ENCODE measurements at places on chromosomes 4 and X. TPM values are rescaled to one million over a fixed set of nuclear protein-coding genes. Genes with fewer than 3 reads are reported as not detected.

DNA sequence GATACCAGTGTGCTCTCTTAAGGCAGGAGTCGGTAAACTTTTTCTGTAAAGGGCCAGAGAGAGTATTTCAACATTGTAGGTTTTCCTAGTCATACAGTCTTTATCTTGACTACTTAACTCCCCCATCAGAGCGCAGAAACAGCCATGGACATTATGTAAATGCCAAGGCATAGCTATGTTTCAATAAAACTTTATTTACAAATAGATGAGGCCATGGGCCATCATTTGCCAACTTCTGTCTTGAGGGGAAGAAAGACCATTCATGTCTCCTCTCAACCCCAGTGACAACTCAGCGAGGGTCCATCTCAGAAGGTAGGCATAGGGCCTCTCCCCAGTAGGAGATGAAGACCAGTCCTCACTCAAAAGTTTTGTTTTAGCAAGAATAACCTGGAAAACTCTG, 301.3 kb downstream of the FBXW7 start:
- H3K27ac ChIP-seq, result no peak overlapping the region
- H3K27me3 ChIP-seq, result no peaks in the 10 kb centered on the region
- H3K36me3 ChIP-seq, result no peaks in the 10 kb centered on the region
- H3K4me3 ChIP-seq, result no peak overlapping the region

- H3K4me1 ChIP-seq, result no peaks in the 10 kb centered on the region
- no peak for DNase-seq
- no peak overlapping the region for H3K4me3 ChIP-seq
- H3K36me3 ChIP-seq, result no peaks in the 10 kb centered on the region
Measured at GRCh38 chr4:101439926-101440325, 92.6 kb upstream of the PPP3CA start.

DNA sequence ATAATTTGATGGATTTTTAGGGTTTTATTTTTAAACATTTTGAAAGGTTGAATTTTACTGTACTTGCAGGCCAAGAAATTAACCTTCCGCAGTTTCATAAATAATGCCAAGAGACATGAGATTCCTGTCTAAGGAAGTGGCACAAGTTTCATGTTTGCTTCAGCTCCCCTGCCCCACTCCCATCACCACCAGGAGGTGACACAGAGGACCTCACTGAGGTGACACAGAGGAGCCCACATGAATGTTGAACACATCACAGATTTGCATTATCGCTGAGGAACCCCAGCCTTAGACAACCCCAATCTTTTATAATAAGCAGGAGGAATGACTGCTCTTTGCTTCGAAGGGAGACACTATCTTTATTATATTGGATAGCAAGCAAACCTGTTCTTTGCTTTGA, 491.4 kb upstream of the ATOH1 start:
- no peaks in the 10 kb centered on the region for H3K4me1 ChIP-seq
- no peaks in the 10 kb centered on the region for H3K27me3 ChIP-seq
- no peak for DNase-seq
- H3K27ac ChIP-seq, result no peak overlapping the region
- no peaks in the 10 kb centered on the region for H3K36me3 ChIP-seq

- H3K27ac ChIP-seq, result no peak overlapping the region
- no peaks in the 10 kb centered on the region for H3K27me3 ChIP-seq
- no peaks in the 10 kb centered on the region for H3K36me3 ChIP-seq
- DNase-seq, result no peak
- H3K4me1 ChIP-seq, result no peaks in the 10 kb centered on the region
- H3K4me3 ChIP-seq, result no peak overlapping the region
Measured at GRCh38 chrX:49257074-49257790, 7.3 kb downstream of the FOXP3 start.

GRCh38 chr4:91345632-91346031, 958.1 kb upstream of the GRID2 start:
- no peak for DNase-seq
- no peak overlapping the region for H3K27ac ChIP-seq
- H3K4me1 ChIP-seq, result no peaks in the 10 kb centered on the region

DNA sequence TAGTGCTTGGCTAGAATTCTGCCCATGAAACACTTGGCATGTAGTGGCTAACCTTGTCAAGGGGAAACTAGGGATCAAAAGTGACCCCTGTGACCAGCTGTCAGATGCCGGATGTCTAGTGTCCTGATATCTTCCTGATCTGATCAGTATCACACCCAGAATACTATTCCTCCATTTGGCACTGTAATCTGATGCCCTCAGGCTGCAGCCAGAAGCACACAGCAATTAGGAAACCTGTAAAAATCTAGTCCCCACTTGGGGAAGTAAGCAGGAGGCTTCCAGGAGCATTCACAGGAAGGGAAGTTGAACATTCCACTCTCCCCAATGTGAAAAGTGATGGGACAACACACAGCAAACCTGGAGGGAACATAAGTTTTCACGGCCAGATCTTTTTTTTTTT, 125.1 kb downstream of the HS6ST2 start:
- no peak overlapping the region for H3K27ac ChIP-seq
- H3K36me3 ChIP-seq, result no peaks in the 10 kb centered on the region
- no peak for DNase-seq
- no peaks in the 10 kb centered on the region for H3K4me1 ChIP-seq
- H3K27me3 ChIP-seq, result no peaks in the 10 kb centered on the region
- H3K4me3 ChIP-seq, result no peak overlapping the region

- no peak overlapping the region for H3K27ac ChIP-seq
- no peaks in the 10 kb centered on the region for H3K27me3 ChIP-seq
- no peaks in the 10 kb centered on the region for H3K36me3 ChIP-seq
- no peaks in the 10 kb centered on the region for H3K4me1 ChIP-seq
- no peak overlapping the region for H3K4me3 ChIP-seq
Measured at GRCh38 chr4:11698846-11699590, 270.3 kb upstream of the HS3ST1 start.

GRCh38 chr4:124943938-124944337, 231.4 kb upstream of the ANKRD50 start:
- peaks cover 28% of the 10 kb centered on the region for H3K4me1 ChIP-seq
- H3K27ac ChIP-seq, result no peak overlapping the region
- H3K4me3 ChIP-seq, result no peak overlapping the region

GRCh38 chr4:138485498-138485897, 243.3 kb upstream of the SLC7A11 start:
- no peak for DNase-seq
- no peak overlapping the region for H3K4me3 ChIP-seq
- H3K27me3 ChIP-seq, result no peaks in the 10 kb centered on the region
- H3K27ac ChIP-seq, result no peak overlapping the region
- no peaks in the 10 kb centered on the region for H3K4me1 ChIP-seq

- H3K4me1 ChIP-seq, result no peaks in the 10 kb centered on the region
- H3K27ac ChIP-seq, result peak overlapping the region; percentile 9
- no peak overlapping the region for H3K4me3 ChIP-seq
- no peak for DNase-seq
Measured at GRCh38 chrX:1496076-1496475, 40.9 kb downstream of the P2RY8 start.

DNA sequence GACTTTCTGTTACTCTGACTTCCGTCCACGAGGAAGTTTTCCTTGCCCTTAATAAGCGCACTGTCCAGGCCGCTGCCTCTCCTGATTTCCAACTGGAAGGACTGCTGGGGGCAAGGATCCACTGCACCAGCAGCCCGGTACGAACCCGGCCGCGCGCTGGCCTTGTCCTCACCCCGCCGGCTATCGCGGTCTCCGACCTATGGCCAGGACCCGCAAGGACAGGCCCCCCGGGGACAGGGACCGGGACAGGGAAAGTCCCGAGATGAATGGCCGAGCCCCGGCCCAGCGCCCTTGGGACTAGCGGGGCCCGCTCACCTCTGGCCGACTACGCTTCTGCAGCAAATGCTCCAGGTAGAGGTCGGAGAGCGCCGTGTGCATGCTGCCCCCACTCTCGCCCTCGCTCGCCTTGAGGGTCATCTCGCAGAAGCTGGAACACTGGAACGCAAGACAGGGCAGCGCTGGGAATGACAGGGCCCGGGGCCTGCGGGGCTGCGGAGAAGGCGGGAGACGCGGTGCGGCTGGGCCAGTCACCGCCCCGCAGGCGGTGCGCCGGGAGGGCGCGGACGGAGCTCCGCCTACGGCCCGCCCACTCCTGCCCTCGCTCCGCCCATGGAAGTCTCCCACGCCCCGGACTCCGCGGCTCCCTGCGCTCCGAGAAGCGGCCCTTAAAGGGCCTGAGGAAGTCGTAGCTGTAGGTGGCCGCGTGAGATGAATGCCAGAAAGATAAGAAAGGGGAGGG, at the start of gene MPP1:
Gene MPP1 (minus strand): TSS at position 529 of the 739 bp plus-strand sequence. CDS start 112 bp downstream, at position 417.
- H3K4me1 ChIP-seq, result peaks cover 10% of the 10 kb centered on the region
- H3K4me3 ChIP-seq, result peak within 1 kb of the TSS; percentile 57

- no peak for DNase-seq
- H3K27ac ChIP-seq, result no peak overlapping the region
- no peaks in the 10 kb centered on the region for H3K4me1 ChIP-seq
- no peaks in the 10 kb centered on the region for H3K36me3 ChIP-seq
Measured at GRCh38 chrX:119971184-119971583, 27.6 kb upstream of the NKAP start.

DNA sequence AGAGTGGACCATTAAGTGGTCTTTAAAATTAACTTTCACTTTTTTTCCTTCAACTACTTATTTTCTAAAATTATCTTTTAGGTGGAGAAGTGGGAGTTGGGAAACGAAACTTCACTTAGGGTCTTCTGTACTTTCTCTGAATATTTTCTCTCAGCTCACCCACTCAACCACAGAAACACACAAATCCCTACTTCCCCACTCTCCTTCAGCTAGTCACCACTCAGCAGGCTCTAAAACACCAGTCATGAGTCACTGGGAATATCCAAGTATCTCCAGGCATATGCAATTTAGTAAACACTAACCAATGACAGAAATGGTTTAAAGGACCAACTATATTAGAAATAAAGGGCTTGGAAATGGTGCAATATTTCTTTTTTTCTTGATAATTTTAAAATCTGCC, 153.0 kb upstream of the RPS6KA6 start:
- H3K36me3 ChIP-seq, result no peaks in the 10 kb centered on the region
- H3K27me3 ChIP-seq, result no peaks in the 10 kb centered on the region
- no peak overlapping the region for H3K4me3 ChIP-seq
- no peaks in the 10 kb centered on the region for H3K4me1 ChIP-seq
- H3K27ac ChIP-seq, result no peak overlapping the region
- no peak for DNase-seq

GRCh38 chr4:26367811-26368210, 47.0 kb downstream of the RBPJ start:
- peaks cover 48% of the 10 kb centered on the region for H3K4me1 ChIP-seq
- no peaks in the 10 kb centered on the region for H3K27me3 ChIP-seq
- H3K4me3 ChIP-seq, result no peak overlapping the region
- H3K36me3 ChIP-seq, result no peaks in the 10 kb centered on the region
- no peak overlapping the region for H3K27ac ChIP-seq

GRCh38 chrX:23317799-23318724, 16.6 kb upstream of the PTCHD1 start:
- H3K27me3 ChIP-seq, result no peaks in the 10 kb centered on the region
- H3K36me3 ChIP-seq, result no peaks in the 10 kb centered on the region

The ZCCHC18 gene
- 0.80 TPM for polyA plus RNA-seq

The UGT2B10 gene
- not detected for polyA plus RNA-seq

The ZNF185 gene
- 0.51 TPM for polyA plus RNA-seq

The CNGA1 gene
- 0.06 TPM for polyA plus RNA-seq

The PDCL2 gene
- polyA plus RNA-seq, result not detected

The MAGEB10 gene
- polyA plus RNA-seq, result not detected

The GAGE2A gene
- not detected for polyA plus RNA-seq

All from heart right ventricle (tissue), 16 donors.